ENCODE measurements at places on chromosomes 7 and 10. TPM values are rescaled to one million over a fixed set of nuclear protein-coding genes. Genes with fewer than 3 reads are reported as not detected.

The PCDH15 gene
- total RNA-seq: 0.64 TPM

The NUTM2A gene
- total RNA-seq: 1.3 TPM

The EPO gene
- not detected for total RNA-seq

The CXCL12 gene
- total RNA-seq: 2.2 TPM

The KLF14 gene
- not detected for total RNA-seq

The SAMD9L gene
- not detected for total RNA-seq

The NRP1 gene
- 100 TPM for total RNA-seq

The SUFU gene
- 19.9 TPM for total RNA-seq

The ST8SIA6 gene
- total RNA-seq: not detected

The NUTM2E gene
- total RNA-seq: 0.86 TPM

GRCh38 chr10:107966826-107967225, 802.3 kb upstream of the SORCS1 start:
- DNase-seq: no peak

DNA sequence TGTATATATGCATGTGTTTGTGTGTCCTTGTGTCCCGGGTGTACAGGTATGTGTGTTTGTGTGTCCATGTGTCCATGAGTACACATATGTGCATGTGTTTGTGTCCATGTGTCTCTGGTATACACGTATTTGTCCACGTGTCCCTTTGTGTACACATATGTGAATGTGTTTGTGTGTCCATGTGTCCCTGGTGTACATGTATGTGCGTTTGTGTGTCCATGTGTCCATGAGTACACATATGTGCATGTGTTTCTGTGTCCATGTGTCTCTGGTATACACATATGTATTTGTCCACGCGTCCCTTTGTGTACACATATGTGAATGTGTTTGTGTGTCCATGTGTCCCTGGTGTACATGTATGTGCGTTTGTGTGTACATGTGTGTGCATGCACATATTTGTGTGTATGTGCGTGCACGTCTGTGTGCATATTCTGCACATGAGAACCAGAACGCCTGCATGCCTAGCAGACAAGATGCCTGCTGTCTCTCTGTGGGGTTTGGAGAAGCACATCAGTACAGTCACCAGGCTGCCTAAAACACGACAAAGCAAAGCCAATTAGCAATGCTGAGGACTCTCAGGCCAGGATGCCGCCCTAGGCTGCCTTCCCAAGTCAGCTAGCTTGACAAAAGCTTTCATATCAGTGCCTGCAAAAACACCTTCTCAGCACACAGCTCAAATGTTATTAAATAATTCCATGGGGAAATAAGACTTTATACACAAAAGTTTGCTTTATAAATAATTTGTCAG, 327.8 kb downstream of the PTPRN2 start:
- peak; percentile 6 for DNase-seq

- no peak for DNase-seq
Observed at GRCh38 chr7:47518827-47519226, 63.1 kb downstream of the TNS3 start.

GRCh38 chr10:58973235-58973595, 203.2 kb upstream of the PHYHIPL start:
- DNase-seq: no peak

DNA sequence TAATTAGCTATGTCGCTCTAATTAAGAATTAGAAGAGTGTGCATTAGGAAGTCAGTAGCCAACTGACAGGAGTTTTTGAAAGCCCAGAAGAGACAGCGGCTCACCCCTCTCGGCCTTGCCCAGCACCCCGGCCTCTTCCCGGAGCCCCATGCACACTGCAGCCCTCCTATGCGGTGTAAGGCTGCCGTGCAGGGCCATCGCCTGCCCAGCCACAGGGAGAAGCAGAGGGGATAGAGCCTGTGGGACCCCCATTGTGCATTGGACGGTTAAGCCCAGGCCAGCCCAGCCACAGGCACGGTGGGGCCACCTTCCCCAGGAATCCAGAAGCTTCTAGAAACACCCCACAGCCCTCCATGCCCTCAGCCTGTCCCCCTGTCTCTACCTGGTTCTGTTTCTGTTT, 569.7 kb upstream of the MKI67 start:
- no peak for DNase-seq

DNA sequence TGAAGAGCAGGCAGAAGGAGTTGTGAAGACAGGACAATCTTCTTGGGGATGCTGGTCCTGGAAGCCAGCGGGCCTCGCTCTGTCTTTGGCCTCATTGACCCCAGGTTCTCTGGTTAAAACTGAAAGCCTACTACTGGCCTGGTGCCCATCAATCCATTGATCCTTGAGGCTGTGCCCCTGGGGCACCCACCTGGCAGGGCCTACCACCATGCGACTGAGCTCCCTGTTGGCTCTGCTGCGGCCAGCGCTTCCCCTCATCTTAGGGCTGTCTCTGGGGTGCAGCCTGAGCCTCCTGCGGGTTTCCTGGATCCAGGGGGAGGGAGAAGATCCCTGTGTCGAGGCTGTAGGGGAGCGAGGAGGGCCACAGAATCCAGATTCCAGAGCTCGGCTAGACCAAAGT, 1.5 kb downstream of the CHPF2 start:
- DNase-seq: no peak

GRCh38 chr10:119191881-119192280, 13.3 kb upstream of the PRDX3 start:
- no peak for DNase-seq

DNA sequence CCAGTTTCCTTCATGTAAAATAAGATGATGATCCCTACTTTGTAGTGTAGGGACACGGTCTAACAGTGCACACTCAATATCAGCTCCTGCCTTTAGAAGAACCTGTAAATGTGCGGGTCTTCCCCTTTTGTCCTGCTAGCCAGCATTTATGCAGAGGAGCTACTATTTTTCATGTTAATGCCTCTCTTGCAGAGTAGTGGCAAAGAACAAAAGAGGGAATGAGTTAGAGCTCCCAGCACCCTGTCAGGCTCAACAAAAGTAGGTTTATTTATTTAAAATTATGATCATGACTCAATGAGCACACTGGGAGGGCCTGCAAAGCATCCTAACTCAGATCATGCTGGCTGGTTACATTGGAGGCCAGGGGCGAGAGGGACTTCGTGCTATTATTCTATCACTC, 414.5 kb upstream of the COBL start:
- no peak for DNase-seq

DNA sequence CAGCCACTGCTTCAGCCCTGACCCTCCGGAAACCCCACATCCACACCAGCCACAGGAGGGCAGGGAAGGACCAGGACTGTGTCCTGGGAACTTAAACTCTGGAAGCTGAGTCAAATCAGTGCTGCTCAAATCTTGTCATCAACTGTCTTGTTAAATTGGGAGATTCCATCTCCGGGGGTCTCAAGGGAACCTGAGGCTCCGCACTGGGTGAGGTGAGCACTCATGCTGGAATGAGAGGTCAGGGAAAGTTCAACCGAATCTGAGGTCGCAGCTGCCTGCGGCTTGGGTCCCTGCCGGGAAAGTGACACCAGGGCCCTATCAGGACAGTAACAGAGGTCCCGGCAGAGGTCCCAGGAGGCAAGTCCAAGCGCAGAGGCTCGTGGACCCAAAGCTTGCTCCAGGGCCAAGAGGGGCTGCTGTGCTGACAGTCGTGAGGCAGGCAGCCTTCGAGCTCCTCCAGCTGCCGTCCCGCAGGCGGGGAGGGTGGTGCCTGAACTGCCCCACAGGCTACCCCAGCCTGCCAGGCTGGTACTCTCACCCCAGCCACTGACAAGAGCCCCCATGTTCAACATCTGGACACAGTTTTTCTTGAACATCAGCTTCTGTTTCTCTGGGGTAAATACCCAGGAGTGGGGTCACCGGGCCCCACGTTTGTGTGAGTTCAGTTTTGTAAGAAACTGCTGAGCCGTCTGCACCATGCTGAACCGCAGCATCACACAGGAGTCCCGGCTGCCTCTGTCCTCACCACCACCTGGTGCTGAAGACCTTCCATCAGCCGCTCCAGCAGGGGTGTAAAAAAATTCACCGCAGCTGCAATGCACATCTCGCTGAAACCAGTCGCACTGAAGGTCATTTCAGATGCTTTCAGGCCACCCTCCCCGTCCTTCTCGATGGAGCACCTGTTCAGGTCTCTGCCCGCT, 101.0 kb downstream of the DIP2C start:
- no peak for DNase-seq

- no peak for DNase-seq
Observed at GRCh38 chr10:102632394-102633111, 11.7 kb upstream of the TRIM8 start.

- DNase-seq: no peak
Observed at GRCh38 chr7:21898265-21898930, 47.3 kb downstream of the CDCA7L start.

GRCh38 chr10:129335942-129336341, 131.1 kb upstream of the MGMT start:
- DNase-seq: no peak

GRCh38 chr10:72593963-72594362, 31.9 kb downstream of the MICU1 start:
- no peak for DNase-seq

All from glutamatergic neuron (in vitro differentiated cells).